ENCODE measurements at places on chromosomes 6 and 20.

GRCh38 chr20:60310560-60311349 lies 352.5 kb downstream of the CDH26 start:
- DNase-seq: no peak

DNA sequence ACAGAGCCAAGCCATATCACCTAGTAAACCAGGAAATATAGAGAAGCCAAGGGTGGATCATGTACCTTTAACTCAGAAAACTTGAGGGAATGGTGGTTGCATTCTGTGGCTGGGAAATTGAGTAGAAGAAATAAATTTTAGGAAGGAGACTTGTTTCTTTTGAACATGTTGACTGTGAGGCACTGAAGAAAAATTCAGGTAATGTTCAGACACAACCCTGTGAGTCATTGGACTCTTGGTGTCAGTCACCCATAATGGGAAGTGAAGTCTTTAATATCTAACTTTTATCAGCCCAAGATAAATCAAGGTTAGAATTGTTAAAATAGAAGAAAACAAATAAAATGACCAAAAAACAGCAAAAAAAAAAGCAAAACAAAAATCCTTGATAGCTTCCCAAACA lies 98.8 kb upstream of the GRIK2 start:
- DNase-seq: no peak

GRCh38 chr6:56751604-56752003 lies 108.9 kb upstream of the DST start:
- DNase-seq: no peak

DNA sequence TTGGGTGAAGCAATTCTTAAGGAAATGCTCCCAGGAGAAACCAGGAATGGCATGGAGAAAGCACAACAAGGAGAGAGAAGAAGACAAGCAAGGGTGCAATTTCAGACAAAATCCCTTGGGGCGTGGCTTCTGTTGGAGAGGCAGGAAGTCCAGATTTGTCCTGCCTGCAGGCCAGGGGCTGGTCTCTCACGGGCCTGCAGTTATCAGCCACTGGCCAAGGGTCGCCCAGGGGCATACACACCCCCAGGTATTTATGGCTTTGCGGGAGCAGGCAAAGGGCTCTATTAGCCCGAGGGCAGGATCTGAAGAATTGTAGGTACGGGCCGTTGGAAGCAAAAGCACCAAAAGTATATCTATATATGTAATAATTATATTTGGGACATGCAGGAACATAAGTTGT lies 87.7 kb downstream of the IYD start:
- no peak for DNase-seq

DNA sequence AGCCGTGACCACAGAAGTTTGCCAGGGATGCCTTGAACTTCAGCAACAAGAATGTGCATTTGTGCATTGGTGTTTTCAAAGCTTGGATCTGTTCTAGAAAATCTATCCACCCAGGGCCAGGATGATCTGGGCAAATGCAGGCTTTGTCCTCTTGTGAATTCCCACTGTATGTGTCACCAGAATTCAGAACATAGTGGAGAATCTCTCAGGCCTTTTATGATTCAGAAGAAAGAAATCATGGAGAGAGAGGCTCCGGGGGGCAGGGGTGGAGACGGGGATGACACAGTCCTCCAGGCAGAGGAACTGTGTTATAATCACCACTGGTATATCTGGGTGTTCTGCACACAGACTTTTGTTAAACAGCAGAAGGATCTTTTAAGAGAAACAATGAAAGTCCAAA lies 304.1 kb downstream of the CDH4 start:
- no peak for DNase-seq

- no peak for DNase-seq
Observed at GRCh38 chr20:11880680-11881079, 37.0 kb upstream of the BTBD3 start.

DNA sequence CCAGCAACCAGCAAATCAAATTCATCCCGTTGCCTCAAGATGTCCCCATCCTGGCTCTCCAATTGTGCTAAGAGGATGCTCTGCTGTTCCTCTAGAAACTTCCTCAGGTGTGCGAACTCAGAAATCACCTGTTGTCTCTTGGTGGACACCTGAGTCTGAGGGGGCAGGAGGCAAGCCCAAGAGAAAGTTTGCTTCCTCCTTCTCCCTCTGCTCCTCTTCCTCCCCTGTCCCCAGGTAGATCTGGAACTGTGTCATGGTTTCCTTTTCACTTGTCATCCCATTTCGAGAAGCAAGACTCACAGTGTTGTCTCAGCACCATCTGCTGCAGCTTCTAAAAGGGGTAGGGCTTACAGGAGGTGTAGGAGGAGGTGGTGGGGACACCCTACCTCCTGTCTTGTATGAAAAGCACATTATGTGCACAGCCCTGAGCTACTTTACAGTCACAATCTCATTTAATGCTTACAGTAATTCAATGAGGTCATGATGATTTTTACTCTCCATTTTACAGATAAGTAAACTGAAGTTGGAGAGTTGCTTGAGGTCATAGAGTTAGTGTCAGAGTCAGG lies 2.5 kb downstream of the TRIM10 start:
- DNase-seq: no peak

Measured in stimulated activated CD8-positive, alpha-beta memory T cell treated with anti-CD3 and anti-CD28 coated beads, Interleukin-15, amount 100 ng/mL, for 4 hours (primary cell).